Parietal lobe (tissue), 2 donors: ENCODE measurements at places on chromosomes 7 and 10. TPM values are rescaled to one million over a fixed set of nuclear protein-coding genes. Genes with fewer than 3 reads are reported as not detected.

Gene SMKR1
- 1.9 TPM for total RNA-seq

Gene PRSS37
- total RNA-seq, result not detected

Gene OPALIN
- total RNA-seq, result not detected

Gene SH2B2
- total RNA-seq, result 16.0 TPM

Gene KNDC1
- total RNA-seq, result 12.2 TPM

Gene MRLN
- 1.3 TPM for total RNA-seq

Gene PRR15
- total RNA-seq, result not detected

Gene ZNF853
- 17.5 TPM for total RNA-seq

Gene CCDC172
- total RNA-seq, result not detected

Gene MOGAT3
- not detected for total RNA-seq

Gene FAM24B
- total RNA-seq, result 18.8 TPM

Gene TCF7L2
- 4.4 TPM for total RNA-seq

Gene PIK3CG
- 1.6 TPM for total RNA-seq

Gene DPP6
- 88.6 TPM for total RNA-seq

Gene NEURL1
- 44.4 TPM for total RNA-seq

Gene EZH2
- total RNA-seq, result 43.5 TPM

Gene PKD1L1
- total RNA-seq, result 0.94 TPM

Gene AKR1C4
- total RNA-seq, result not detected

Gene OR6B1
- total RNA-seq, result not detected

Gene TDRD1
- under 0.01 TPM for total RNA-seq

Gene GBX1
- total RNA-seq, result not detected

Gene EPO
- not detected for total RNA-seq

Gene OR2A1
- total RNA-seq, result not detected

Gene SAMD9L
- total RNA-seq, result 2.8 TPM

Gene NEBL
- 72.6 TPM for total RNA-seq

Gene EN2
- not detected for total RNA-seq

Gene ST8SIA6
- total RNA-seq, result 11.6 TPM

Gene PHYH
- total RNA-seq, result 11.0 TPM

Gene MNX1
- not detected for total RNA-seq

Gene RNLS
- total RNA-seq, result 8.1 TPM

Gene MEIG1
- total RNA-seq, result not detected

Gene LRRD1
- total RNA-seq, result 3.8 TPM
